Activated CD8-positive, alpha-beta memory T cell treated with anti-CD3 and anti-CD28 coated beads for 1 hour (primary cell): ENCODE measurements at places on chromosomes 6 and 20.

GRCh38 chr6:113707194-113707593, 150.0 kb upstream of the MARCKS start:
- DNase-seq, result no peak

DNA sequence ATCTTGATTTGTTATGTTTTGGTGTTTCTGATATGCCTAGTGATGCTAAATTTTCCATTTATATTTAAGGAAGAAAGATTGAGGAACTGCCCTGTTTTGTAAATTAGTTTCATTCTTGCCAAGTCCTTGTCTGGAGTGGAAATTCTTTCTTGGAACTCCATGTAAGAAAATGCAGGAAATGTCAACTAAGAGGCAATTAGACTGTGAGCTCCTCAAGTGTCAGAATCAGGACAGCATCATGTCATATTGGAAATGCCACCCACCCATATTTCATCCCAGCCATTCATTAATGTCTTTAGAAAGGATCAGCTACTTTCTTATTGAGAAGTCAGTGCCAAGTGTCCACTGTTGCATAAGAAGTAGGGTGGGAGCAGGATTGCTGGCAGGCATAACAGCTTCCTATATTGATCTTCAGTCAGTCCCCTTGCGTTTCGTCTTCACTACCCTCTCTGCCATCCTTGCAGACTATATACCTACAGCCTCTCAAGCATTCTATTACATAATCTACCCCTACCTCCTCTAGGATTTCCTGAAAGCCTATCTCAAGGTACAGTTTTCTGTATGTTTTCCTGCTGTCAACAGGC, 42.4 kb downstream of the HAO1 start:
- no peak for DNase-seq

DNA sequence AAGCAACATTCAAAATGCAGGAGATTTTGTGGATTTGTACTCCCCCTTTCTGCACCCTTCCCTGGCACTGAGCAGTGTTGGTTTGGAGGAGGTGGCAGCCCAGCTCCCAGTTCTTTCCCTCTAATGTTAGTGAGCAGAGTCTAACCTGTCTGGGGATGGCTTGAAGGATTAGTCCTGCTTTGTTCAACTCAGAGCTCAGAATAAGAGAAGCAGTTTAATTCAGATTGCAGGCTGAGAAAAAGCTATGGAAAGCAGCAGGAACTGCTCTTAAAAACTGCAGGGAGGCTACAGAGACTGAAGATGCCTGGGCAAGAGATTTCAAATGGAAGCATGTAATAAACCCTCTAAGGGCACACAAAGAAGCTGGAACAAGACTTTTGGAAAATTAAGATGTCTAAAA, 223.4 kb upstream of the GGTLC1 start:
- DNase-seq, result no peak

DNA sequence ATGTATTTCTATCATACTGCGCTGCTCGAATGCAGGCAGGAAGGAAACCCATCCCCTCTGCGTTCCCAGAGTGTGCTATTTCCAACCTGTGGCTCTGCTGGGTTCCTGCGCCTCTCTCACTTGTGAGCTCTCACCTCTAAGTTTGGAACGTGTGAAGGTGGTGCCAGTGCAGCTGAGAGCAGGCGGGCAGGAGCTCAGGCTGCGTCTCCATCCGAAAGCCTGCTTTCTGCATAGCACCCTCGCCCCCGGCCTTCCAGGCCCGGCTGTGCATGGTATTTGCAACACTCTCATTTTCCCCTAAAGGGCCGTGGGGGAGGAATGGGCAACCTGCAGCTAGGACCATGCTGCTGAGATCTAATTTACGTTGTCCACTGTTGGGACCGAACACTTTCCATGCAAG, 288.0 kb upstream of the TSHZ2 start:
- no peak for DNase-seq

DNA sequence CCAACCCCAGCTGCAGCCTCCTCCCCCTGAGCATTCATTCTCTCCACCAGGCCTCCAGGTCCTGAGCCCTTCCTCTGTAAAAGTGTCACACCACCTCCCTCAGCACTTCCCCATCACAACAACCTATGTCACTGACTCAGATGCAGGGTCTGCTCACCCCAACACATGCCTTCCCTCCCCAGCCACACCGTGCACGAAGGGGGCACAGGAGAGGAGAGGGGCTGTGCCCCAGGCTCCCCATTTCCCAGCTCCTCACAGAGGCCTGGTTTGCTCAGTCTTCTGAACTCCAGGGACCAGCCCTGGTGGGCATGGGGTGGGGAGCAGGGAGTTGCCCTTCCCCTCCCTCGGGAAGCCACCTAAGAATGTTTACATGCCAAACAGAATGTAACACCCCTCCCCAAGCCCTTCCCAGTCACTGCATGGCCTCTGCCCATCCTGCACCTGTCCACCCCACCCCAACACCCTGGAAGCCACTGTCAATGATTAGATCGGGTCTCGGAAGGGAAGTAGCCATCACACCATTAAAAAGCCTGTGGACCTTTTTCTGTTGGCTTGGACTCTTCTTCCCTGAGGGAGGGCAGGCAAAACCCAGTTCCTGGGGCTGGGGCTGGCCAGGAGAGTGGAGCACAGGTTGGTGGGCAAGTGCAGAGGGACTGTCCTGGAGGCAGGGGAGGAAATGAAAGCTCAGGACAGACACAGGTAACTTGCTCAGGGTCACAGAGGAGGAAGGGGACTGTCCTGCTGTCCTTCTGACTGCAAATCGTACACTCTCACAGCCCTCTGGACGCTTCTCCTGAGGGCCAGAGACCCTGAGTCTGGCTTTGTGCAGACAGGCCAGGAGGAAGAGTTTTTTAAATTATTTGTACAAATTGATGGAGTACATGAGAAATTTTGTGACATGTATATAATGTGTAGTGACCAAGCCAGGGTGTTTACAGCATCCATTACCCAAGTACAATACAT, 10.1 kb upstream of the SLC22A7 start:
- DNase-seq, result no peak

- DNase-seq, result no peak
Observed at GRCh38 chr6:41858703-41859102, 36.5 kb downstream of the USP49 start.
